ENCODE measurements at places on chromosomes 6 and 20.

DNA sequence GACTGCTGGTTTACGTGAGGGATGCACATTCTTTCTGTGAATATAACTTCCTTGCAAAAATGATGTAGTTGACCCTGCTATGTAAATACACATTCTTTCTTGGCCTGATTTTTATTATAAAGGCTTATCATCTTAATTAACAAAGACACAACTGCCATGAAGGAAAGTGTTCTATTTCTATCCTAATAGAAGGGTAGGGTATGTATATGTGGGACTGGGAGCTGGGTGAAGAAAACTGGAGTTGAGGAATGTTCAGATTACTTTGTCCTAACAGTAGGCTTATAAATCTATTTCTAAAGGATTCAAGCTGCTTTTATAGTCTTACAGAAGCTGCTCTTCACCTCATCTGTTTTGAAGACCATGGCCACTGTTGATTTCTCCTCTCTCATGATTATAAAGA is 76.5 kb upstream of the RGS17 start:
- DNase-seq, result no peak

GRCh38 chr6:14243597-14243996 is 126.0 kb downstream of the CD83 start:
- no peak for DNase-seq

GRCh38 chr6:37845930-37846329 is 26.4 kb downstream of the ZFAND3 start:
- DNase-seq, result no peak

- peak; percentile 43 for DNase-seq
Observed at GRCh38 chr6:117483645-117484016, 1.2 kb downstream of the DCBLD1 start.

GRCh38 chr20:63115651-63116411 is 100.1 kb downstream of the YTHDF1 start:
- no peak for DNase-seq

Data from GM03348 (cell line).